ENCODE measurements at places on chromosomes 5 and 9.

GRCh38 chr9:135989722-135990467 lies 28.7 kb upstream of the UBAC1 start:
- no peak for DNase-seq

DNA sequence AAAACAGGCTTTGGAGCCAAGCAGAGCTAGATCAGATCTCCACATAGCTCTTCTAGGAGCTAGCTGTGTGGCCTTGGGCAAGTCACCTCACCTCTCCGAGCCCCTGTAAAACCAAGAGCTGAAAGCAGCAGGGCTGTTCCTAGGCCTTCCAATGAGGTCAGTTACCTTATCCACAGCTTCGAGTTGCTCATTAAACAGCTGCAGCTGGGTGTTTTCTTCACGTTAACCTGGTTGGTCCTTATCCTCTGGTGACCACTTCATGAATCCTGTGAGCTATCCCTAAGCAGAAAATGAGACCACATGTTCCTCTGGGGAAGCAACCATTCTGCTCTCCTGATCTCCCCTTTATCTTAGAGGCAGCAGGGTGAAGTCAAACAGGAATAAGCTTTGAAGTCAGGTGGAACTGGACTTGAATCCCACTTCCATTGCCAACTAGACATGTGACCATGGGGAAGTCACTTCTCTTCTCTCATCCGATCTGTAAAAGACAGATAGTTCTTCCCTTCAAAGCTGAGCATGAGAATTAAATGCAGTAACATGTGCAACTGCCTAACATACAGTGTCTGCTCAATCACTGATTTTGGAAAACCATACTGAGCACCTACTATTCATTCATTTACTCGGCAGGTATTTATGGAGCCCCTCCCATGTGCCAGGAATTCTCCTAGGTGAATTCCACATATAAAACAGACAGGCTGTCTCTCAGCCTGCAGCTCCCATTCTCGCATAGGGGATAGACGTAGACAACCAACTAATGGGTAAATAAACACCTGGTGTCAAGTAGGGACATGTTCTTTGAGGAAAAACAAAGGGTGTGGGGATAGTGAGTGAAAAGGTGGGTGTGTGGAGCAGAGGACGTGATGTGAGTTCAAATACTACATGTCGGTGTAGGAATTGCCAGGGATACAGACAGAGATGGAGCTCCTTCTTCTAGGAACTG lies 111.7 kb upstream of the BOD1 start:
- no peak for DNase-seq

GRCh38 chr5:68460147-68460798 lies 244.7 kb downstream of the PIK3R1 start:
- DNase-seq = no peak

- no peak for DNase-seq
Observed at GRCh38 chr5:39863926-39864552, 439.3 kb upstream of the DAB2 start.

- no peak for DNase-seq
Observed at GRCh38 chr5:143176048-143176447, 227.4 kb downstream of the NR3C1 start.

- no peak for DNase-seq
Observed at GRCh38 chr5:144395704-144396103, 225.0 kb downstream of the KCTD16 start.

DNA sequence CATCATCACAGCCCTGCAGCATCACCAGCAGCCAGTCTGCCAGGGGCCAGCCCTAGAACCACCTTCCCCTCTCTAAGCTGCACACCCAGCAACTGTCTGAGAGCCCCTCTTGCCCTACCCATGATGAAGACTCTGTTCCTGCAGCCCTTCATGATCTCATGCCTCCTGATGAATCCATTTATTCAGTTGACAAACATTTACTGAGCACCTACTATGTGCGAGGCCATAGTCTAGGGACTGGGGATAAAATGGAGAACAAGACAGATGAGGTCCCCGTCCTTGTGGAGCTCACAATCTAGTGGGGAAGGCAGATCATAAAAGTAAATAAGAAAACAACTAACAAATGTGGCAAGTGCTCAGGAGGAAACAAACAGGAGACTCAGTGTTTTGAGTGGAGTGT lies 96.3 kb downstream of the PCDH1 start:
- DNase-seq = no peak

DNA sequence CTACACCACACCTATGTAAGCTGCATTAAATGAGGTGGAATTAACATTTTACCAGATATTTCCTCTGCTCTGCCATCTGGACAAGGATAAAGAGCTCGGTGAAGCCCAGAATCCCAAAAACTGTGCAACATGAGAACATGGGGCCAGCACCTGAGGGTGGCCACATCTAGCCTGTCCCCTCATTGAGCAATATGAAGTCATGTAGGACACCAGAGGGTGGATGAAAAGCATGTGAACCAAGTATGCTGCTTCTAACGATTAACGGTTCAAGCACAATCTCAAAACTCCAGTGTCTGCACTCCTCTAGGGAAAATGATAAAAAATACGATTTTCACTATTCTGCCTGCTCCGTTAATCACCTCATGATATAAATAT lies 545.8 kb downstream of the EBF1 start:
- no peak for DNase-seq

DNA sequence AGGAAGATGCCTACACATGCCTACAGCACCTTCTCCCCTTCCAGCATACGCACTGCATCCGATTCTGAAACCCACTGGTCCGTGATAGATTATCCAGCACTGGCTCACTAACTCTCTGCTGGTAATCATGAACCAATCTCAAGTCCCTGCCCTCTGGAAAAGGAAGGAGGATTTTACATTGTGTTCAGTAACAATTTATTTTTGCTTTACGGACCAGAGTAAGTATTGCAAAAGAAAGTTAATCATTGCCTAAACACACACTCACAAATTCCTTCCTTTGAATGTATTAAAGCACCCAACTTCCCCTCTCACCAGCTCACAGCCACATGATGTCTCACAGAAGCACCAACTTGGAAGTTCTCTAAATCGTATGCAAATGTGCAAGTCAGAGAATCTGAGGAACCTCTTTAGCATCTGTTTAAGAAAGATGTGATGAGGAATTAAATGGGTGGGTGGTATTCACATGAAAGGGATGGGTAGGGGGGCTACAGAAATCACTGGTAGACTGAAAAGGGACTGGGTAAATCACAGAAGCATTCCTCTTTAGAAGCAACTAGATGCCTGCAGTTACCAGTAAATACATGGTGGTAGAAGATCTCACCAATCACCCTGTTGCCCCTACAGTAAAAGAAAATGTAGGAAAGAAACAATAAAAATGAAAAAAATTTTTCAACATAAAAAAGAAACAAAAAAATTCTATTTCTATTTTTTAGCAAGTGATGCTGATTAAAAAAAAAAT lies 8.4 kb downstream of the GNAQ start:
- DNase-seq = no peak

- no peak for DNase-seq
Observed at GRCh38 chr5:18048449-18048848, 414.2 kb downstream of the TAF11L14 start.

- no peak for DNase-seq
Observed at GRCh38 chr5:88279584-88279983, 10.9 kb upstream of the TMEM161B start.

GRCh38 chr9:68980341-68980914 lies 33.5 kb downstream of the PRKACG start:
- DNase-seq = no peak

DNA sequence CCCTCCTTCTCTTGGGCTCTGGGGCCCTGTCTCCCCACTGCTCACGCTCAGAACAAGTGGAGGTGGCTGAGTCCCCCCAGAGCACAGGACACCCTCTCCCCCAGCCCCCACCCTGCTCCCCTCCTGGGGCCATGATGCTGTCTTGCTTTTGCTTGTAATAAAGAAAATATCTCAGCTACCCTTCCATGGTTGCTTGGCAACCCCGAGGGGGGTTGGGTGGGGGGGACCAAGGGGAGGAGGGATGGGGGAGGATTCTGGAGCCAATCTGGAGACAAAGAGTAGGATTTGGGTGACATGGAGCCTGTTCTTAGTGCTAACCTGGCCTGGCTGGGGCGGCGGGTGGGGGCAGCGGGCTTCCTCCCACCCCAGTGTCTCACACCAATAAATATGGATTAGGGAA lies 16.1 kb upstream of the CERCAM start:
- no peak for DNase-seq

DNA sequence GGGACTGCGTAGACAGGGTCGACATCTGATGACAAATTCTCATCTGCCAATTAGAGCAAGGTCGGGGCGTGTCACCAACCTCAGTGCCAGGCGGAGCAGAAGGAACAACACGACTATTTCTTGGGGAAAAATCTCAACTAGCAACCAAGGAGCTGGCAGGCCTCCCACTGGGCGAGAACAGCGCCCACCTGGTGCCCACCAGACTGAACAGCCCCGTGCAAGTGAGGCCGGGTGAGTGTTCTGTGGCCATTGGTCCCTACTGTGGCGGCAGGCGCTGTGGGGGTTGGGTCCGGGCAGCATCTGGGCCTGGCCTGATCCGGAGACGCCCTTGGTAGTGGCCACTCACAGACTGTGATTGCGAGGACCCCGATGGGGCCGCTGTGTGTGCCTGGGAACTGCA lies 11.5 kb downstream of the NOTCH1 start:
- DNase-seq = no peak

DNA sequence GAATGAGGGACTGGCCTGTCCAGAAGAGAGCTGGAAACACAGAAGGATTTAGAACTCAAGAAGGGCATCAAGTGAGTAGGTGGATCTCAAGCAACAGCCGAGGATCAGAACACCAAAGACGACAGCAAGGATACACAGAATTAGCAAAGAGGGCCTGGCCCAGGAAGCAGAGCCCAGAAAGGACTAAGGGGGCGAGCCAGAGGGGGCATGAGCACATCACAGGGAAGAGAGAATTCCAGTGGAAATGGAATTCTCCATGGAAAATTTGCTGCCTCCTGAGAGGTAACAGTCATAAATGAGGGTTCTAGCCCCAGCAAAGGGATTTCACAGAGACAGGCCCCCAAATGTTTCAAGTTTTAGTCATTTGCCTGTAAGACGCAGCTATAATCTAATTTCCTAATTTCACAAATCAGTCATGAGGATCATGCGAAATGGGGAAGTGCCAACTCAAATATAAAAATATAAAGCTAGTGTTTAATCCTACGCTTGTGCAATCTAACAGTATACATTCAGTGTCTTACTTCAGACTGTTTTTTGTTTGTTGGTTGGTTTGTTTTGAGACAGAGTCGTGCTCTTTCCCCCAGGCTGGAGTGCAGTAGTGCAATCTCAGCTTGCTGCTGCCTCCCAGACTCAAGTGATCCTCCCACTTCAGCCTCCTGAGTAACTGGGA lies 46.7 kb downstream of the FNBP1 start:
- no peak for DNase-seq

DNA sequence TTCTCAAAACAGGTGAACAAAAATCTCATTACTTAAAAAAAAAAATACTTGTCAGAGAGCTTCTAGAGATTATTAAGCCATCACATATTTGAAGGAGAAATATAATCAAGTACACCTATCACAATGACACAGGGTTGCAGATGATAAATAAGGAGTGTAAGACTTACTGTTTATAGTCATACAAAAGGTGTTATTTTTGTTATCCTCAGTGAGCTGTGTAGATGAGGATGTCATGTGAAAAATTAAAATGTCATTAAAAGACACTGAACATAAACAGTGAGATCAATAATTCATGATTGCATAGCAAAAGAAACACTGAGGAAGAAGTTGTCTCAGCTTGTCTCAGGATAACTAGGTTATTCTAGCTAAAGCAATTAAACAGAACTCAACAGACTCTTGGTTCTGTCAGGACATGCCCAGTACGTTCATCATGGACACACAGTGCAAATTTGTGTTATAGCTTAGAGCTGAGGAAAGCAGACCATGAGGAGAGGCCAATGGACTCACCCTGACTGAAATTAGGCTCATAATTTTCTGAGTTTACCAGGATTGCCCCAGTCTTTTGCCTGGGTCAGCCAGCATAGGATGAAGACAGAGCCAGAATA lies 1162.6 kb upstream of the C9orf72 start:
- no peak for DNase-seq

GRCh38 chr5:93594591-93595419 lies 11.8 kb downstream of the NR2F1 start:
- no peak for DNase-seq

GRCh38 chr9:92432350-92432749 lies 8.1 kb upstream of the OMD start:
- DNase-seq = no peak

- no peak for DNase-seq
Observed at GRCh38 chr5:10275460-10275859, 25.4 kb downstream of the CCT5 start.

DNA sequence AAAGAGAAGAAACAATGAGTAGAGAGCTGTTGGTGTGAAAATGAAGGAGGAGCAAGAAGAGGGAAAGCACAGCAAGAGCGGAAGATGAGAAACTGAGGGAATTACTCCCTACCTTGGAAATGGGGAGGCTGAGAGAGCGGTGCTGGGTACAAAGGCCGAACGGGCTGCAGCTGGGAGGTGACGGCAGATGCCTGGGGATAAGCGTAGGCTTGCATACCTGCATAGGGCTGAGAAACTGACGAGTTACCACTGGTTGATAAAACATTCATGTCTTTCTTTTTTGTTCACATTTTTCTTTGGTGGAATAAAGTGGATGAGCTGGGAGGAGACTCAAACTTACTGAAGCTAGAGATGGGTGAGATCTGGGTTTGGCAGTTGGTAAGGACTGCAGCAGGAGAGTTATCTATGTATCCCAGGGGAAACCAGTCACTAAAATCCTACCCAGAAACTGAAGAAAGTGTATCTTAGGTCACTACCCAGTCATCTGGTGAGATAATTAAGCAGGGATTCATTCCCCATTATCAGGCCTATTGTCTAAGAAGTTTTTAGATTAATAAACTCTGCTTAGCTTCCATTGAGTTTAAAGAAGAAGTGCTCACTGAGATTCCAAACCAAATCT lies 34.8 kb downstream of the FKBP15 start:
- no peak for DNase-seq

DNA sequence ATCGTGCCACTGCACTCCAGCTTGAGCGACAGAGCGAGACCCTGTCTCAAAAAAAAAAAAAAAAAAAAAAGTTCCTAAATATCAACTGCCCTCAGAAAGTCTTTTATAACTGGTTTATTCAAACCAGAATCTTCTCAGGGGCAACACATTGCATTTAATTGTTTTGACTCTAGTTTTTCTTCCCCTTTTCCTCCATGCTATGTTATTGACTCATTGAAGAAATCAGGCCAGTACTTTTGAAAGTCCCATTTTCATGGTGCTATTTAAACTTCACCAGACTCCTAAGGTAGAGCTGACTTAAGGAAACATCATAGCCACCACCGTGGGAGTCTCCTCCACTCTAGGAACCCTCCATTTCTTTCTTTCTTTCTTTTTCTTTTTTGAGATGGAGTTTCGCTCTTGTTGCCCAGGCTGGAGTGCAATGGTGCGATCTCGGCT lies 83.1 kb upstream of the IL6ST start:
- no peak for DNase-seq

DNA sequence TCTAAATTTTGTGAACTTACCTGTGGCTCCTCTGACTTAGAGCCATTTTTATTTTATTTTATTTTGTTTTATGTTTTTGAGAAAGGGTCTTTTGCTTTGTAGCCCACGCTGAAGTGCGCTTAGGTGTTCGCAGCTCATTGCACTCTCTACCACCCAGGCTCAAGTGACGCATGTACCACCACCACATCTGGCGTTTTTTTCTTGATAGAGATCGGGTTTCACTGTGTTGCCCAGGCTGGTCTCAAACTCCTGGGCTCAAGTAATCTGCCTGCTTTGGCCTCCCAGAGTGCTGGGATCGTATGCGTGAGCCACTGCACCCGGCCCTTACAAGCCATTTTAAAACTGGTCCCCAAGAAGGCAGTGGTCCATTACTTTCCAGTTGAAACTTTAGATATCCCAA lies 18.5 kb downstream of the MATR3 start:
- DNase-seq = no peak

GRCh38 chr5:175494264-175495183 lies 16.2 kb downstream of the SFXN1 start:
- DNase-seq = no peak

- no peak for DNase-seq
Observed at GRCh38 chr9:89881431-89881830, 276.6 kb downstream of the GADD45G start.
